Stimulated activated CD4-positive, alpha-beta T cell treated with anti-CD3 and anti-CD28 coated beads, Interleukin-1b, Interleukin-23, amount 100 ng/mL, for 1 hour (primary cell): ENCODE measurements at places on chromosomes 3 and 15.

DNA sequence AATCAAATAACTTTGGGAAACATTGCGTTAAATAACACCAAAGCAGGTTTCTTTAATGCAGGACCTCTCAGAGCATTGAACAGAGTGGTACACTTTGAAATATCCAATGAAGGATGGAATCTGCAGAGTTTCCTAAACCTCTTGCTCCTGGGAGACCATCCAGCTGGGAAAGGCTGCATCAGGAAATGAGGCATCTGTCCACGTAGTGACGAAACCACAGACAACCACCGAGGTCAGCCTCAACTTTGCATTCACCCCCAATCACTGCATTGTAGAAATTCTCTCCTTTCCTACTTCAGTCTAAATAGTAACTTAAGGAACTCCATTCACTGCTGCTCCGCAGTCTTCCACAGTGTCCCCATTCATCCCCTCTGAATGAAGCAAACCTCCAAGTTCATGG is 41.5 kb upstream of the CDV3 start:
- DNase-seq, result no peak

DNA sequence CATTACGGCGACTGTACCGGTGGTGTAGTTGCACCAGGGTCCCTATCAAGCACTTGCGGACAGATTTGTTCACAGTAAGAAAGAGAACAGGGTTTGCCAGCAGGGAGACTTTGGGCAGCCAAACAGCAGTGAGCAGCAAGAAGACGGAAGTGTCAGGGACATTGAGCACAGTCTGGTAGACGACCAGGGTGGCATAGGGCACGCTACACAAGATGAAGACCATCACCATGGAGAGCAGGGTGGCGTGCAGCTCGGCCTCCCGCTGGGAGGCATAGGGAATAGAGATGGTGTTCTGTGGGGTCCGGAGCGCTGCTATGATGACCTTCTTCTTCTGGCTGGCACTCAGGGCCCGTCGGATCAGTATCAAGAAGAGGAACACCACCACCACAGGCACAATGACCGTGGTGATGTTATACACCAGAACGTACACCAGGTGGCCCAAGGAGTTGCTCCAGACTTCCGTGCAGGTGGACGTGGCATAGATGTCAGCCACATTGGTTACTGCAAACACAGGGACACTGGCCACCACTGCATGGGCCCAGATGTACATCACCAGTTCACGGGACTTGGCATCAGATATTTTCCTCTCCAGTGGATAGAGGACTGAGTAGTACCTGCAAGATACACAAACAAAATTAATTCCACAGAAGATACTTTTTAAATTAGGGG is 19.1 kb upstream of the FSIP1 start:
- DNase-seq, result no peak

- DNase-seq, result no peak
Measured at GRCh38 chr3:28406241-28406640, 57.6 kb upstream of the AZI2 start.

GRCh38 chr3:64983583-64984359 is 296.0 kb upstream of the ADAMTS9 start:
- no peak for DNase-seq

GRCh38 chr3:67384016-67384415 is 270.4 kb downstream of the SUCLG2 start:
- no peak for DNase-seq

- no peak for DNase-seq
Measured at GRCh38 chr3:68988740-68989139, 24.7 kb downstream of the EOGT start.

- peak; percentile 4 for DNase-seq
Measured at GRCh38 chr3:108489776-108490175, 20.6 kb downstream of the MYH15 start.

DNA sequence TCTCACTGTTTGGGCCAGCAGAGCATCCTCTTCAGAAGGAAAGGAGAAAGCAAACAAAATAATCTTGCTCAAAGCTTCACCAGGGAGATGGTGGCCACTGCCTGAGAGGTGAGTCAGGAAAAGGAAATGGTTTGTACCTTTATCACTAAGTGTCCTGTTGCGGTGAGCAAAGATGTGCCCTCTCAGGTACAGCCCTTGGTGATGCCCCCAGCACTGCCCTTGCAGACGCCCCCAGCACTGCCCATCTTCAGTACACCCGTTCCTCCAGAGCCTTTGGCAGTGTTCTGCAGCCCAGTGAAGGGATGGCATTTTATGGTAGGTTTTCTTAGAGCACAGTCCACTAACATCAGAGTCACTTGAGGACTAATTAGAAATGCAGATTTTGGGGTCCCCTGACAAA is 92.3 kb downstream of the ZNF621 start:
- DNase-seq, result no peak

DNA sequence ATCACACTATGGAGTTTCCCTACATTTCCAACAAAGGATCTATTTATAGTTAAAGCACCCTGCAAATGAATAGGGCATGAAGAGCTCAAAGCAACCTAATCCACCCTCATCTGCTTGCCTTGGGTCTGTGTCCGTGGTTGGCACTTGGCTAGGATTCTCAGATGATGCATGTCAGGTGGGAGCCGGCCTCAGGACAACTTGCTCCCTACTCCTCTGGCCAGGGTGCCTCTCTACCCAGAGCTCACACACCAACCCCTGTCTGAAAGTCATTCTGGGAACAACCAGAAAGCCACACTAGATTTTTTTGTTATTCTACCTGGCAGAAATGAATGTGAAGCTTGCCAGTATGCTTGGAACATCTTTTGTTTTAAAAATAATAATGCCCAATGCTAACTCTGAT is 13.2 kb downstream of the ARHGEF3 start:
- no peak for DNase-seq

- DNase-seq, result no peak
Measured at GRCh38 chr3:12356175-12356574, 67.3 kb downstream of the PPARG start.

DNA sequence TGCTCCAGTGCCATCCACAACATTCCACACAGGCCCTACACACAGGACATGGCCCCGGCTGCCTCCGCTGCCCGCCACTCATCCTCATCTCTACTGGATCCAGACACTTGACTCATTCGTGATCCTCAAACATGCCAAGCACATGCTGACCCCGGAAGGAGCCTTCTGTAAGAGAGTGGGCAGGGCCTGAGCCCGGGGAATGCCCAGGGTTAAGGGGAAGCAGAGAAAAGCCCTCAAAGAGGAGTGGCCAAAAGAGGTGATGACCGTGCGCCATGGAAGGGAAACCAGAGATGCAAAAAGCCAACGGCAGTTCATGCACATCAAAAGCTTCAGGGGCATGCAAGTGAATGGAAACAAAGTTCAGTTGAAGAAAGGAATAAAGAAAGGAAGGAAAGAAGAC is 46.1 kb downstream of the RFTN1 start:
- DNase-seq, result no peak

DNA sequence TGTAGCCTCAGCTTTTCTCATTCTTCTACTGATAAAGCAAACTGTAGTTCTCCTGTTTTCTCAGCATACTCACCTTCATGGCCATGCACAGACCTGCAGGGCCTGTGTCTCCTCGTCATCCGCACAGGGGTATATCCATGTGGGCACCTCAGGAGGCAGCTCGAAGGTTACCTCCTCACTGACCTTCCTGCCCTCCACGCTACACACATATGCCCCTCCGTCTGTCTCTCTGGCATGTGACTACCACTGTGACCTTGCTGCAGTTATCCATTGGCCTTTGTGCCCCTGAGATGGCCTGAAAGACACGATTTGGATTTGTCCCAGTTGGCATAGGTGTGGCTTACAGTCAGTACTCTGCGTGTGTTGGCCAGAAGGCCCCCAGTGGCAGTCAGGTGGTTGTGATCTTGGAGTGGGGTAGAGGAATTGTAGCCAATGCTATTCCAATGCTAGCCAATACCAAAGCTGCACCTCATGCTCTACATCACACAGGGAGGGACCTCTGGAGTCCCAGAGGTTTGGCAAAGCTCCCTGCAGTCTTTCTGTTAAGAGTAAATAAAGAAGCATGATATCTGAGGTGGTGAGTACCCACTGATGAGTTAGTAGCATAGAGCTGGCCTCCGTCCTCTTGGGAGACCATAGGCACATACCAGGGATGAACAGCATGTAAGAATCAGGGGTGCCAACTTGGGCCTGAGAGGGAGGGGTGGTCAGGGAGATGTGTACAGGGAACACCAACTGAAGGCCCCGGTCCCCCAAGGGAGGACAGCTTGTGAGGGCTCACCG is 143.4 kb downstream of the EEFSEC start:
- no peak for DNase-seq

DNA sequence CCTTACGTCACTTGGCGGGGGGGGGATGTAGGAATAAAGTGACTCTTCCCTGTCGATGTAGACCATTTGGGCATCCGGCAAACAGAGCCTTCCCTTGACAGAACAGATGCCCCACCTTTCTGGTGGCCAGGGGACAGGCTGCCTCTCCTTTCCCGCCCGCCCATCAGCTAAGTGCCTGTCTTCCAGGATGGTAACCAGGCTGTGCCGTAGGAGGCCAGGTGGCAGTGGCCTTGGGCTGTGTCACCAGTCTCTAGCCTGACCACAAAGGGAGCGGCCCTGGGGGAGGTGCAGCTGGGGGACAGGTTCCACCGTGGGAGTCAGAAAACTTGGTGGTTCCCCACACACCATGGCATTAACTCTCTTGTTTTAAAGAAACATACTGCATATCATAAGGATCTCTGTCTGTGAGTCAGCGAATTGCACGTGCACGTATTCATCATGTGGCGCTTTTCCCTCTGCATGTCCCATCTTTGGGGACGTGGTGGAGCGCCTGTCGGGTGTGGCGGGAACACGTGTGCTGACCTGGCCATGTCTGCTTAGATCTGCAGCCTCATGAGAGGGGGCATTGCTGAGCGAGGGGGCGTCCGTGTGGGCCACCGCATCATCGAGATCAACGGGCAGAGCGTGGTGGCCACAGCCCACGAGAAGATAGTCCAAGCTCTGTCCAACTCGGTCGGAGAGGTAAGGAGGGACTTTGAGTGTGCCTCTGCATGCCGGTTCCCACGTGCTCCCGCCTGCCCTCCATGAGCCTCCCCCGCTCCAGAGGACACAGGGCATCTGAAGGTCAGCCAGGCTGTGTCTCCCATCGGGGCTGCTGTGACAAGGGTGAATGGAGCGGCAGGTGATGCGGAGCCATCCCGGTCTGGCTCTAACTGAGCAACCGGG is 156.0 kb downstream of the NSMCE3 start:
- DNase-seq, result no peak

DNA sequence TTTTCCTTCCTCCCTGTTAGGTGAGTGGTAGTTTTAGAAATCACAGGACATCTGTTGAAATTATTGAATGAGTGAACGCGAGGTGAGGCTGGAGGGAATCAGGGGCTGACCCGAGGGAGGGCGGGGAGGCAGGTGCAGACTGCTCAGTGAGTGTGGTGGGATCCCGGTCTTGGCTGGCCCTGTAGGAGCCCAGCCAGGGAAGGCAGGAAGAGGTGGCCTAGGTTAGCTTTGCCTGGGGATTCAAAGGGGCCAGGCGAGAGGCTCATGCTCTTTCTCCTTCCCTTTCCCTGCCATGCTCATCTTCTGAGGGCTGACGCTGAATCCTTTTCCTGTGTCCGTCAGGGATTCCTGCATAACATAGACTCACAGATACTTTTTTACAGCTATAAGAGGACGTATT is 15.1 kb downstream of the CACNA1D start:
- no peak for DNase-seq

- no peak for DNase-seq
Measured at GRCh38 chr15:101127506-101128076, 124.3 kb downstream of the CHSY1 start.

GRCh38 chr3:151351648-151352047 is 22.3 kb upstream of the P2RY13 start:
- DNase-seq, result no peak

DNA sequence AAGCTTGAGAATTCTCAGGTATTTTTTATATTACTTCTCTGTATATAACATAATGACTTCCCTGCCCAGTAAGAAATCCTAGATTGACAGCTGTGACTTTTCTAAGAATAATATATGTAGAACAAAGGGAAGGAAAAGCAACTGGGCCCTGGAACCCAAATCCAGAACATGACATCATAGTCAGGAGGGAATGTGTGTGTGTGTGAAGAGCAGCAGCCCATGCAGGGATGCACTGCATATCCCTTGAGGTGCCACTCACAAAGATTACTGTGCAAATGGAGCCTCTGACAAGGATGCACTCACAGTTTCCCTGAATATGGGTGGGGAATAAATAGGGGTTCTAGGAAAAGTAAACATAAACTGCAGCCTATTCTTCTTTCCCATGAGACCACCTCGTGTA is 279.5 kb downstream of the NEK10 start:
- no peak for DNase-seq
